MCF 10A (cell line): ENCODE measurements at places on chromosomes 6 and 20. TPM values are rescaled to one million over a fixed set of nuclear protein-coding genes. Genes with fewer than 3 reads are reported as not detected.

The MYLK4 gene
- 0.93 and 1.1 TPM in 2 replicates for total RNA-seq

DNA sequence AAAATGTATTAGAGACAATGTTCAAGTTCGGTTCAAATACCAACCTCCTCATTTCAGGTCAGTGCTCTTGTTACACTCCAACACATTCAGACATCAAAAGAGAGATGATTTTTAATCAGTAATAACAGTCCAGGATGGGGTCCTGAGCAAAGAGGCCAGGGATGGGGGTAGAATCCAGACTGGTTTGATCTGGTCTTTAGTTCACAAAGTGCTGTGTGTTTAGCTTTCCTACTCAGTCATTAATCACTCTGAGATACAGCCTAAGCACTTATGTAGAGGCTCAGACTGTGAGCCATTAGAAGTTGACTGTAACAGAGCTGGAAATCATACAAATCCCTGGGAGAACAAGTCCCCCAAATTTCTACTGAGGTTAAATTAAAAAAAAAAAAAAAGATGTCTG is 241.6 kb downstream of the PTPRK start:
- H3K4me1 ChIP-seq = peaks cover 12% of the 10 kb centered on the region
- no peak for DNase-seq
- H3K4me3 ChIP-seq = no peak overlapping the region
- no peaks in the 10 kb centered on the region for H3K36me3 ChIP-seq
- H3K27me3 ChIP-seq = no peaks in the 10 kb centered on the region
- no peak overlapping the region for H3K27ac ChIP-seq

DNA sequence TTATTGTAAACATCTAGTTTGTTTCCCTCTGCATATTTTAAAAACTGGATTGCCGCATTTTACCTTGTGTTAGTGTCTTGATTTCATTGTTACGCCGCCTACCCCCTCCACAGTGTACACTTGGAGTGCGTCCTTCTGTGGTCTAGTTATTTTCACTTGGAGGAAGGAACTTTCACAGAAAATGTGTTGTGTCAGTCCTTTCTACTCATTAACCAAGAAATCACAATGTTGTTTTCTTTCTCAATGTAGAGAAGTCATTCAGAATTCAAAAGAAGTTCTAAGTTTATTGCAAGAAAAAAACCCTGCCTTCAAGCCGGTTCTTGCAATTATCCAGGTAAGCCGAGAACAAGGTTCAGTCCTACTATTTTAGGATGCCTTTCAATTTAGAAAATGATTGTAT is 10.3 kb downstream of the MTHFD1L start:
- no peaks in the 10 kb centered on the region for H3K27me3 ChIP-seq
- peak overlapping the region; percentile 54 for H3K27ac ChIP-seq
- peaks cover 15% of the 10 kb centered on the region for H3K4me1 ChIP-seq
- H3K36me3 ChIP-seq = peaks cover 58% of the 10 kb centered on the region
- no peak overlapping the region for H3K4me3 ChIP-seq

The ARMH2 gene
- total RNA-seq = not detected in 2 replicates

DNA sequence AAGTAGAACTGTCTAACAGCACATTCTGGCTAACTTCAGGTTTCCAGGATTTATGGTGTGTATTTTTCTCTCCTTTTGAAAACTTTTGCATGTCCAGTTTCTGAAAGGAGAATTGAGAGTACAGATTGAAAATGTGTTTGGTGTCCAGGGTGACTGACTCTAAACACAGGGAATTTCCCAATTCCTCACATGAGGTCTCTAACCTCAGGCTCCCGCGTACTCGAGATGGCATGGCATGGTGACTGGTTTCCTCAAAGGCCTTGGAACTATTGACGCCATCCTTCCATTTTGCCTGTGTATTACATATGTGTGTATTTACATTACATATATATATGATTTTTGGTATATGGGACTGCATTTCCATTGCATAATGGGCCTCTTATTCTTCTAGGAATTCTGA is 52.5 kb downstream of the PRND start:
- DNase-seq = no peak
- no peak overlapping the region for H3K27ac ChIP-seq
- no peaks in the 10 kb centered on the region for H3K4me1 ChIP-seq
- H3K27me3 ChIP-seq = no peaks in the 10 kb centered on the region
- H3K36me3 ChIP-seq = no peaks in the 10 kb centered on the region

The VGLL2 gene
- not detected in 2 replicates for total RNA-seq

GRCh38 chr20:54633374-54634355 is 158.3 kb downstream of the DOK5 start:
- H3K4me3 ChIP-seq = no peak overlapping the region
- H3K36me3 ChIP-seq = peaks cover 7% of the 10 kb centered on the region
- H3K4me1 ChIP-seq = no peaks in the 10 kb centered on the region
- no peak for DNase-seq
- H3K27ac ChIP-seq = no peak overlapping the region

The FBXO5 gene
- total RNA-seq = 9.5 and 16.4 TPM in 2 replicates

DNA sequence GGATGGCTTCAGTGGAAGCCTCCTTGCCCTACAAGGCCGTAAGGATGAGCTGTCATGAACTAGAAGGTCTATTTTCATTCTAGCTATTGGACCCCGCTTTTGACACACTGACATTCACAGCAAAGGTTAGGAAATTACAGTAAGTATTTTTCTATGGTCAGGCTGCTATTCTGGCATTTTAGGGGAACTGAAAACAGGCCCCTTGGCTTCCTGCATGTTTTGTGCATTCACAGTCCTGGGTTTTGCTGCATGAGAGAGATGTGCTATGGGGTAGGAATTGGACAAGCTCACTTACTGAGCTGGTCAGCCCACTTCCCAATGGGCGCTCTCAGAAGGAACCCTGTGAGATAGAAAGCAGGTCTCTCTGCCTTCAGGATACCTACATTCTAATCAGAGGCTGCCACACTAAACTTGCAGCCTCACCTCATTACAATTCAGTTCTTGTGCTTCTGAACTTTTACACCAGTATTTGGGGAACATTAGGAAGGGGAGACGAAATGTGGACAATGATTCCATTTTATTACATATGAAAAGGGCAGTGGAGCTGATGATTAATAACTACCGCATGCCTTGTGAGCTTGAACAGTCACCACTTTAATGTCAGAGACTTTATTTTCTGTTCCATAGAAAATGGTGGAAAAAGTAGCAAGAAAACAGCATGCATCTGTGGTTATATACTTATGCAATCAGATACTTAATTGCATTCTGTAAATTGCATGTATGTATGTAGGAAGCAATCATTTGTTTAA is 86.6 kb upstream of the TAB2 start:
- no peak overlapping the region for H3K4me3 ChIP-seq
- DNase-seq = no peak
- no peak overlapping the region for H3K27ac ChIP-seq
- peaks cover 5% of the 10 kb centered on the region for H3K36me3 ChIP-seq
- peaks cover 32% of the 10 kb centered on the region for H3K4me1 ChIP-seq

The EFCAB8 gene
- total RNA-seq = not detected in 2 replicates

DNA sequence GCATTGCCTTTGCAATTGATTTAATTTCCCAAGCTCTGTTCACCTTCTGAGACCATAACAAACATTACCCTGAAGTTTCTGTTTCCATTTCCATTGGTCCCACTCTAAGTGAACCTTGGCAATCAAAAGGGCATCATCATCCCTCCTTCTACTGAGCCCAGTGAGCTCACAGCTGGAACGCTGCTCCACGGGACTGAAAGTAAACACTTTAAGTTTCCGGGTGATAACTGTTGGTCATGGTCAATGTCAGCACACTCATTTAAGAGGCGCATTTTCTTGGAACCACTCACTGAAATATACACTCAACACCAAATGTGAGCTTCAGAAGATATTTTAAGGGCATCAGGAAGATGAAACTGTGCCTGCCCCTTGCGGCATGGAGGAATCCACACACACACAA is 37.1 kb upstream of the RPS6KA2 start:
- no peaks in the 10 kb centered on the region for H3K4me1 ChIP-seq
- H3K36me3 ChIP-seq = no peaks in the 10 kb centered on the region
- peaks cover 86% of the 10 kb centered on the region for H3K27me3 ChIP-seq

GRCh38 chr6:67888546-67888885 is 746.6 kb upstream of the ADGRB3 start:
- H3K36me3 ChIP-seq = no peaks in the 10 kb centered on the region
- no peaks in the 10 kb centered on the region for H3K27me3 ChIP-seq

- no peaks in the 10 kb centered on the region for H3K27me3 ChIP-seq
- H3K4me3 ChIP-seq = no peak overlapping the region
- peaks cover 6% of the 10 kb centered on the region for H3K4me1 ChIP-seq
- no peak for DNase-seq
- no peak overlapping the region for H3K27ac ChIP-seq
These were observed 20.6 kb downstream of the RBCK1 start for GRCh38 chr20:428658-429200.

DNA sequence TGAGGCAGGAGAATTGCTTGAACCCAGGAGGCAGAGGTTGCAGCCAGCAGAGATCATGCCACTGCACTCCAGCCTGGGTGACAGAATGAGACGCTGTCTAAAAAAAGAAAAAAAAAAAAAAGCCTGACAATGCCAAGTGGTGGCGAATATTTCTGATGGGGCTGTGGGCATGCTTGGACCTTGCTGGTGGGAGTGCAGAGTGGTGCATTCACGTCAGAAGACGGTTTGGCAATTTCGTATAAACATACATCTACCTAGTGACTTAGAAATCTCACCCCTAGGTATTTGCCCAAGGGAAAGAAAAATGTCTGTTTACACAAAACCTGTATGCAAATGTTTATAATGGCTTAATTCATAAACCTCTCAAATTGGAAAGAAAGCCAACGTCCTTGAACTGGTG is 33.6 kb downstream of the CTCFL start:
- no peak overlapping the region for H3K4me3 ChIP-seq
- H3K4me1 ChIP-seq = no peaks in the 10 kb centered on the region
- H3K27ac ChIP-seq = no peak overlapping the region

DNA sequence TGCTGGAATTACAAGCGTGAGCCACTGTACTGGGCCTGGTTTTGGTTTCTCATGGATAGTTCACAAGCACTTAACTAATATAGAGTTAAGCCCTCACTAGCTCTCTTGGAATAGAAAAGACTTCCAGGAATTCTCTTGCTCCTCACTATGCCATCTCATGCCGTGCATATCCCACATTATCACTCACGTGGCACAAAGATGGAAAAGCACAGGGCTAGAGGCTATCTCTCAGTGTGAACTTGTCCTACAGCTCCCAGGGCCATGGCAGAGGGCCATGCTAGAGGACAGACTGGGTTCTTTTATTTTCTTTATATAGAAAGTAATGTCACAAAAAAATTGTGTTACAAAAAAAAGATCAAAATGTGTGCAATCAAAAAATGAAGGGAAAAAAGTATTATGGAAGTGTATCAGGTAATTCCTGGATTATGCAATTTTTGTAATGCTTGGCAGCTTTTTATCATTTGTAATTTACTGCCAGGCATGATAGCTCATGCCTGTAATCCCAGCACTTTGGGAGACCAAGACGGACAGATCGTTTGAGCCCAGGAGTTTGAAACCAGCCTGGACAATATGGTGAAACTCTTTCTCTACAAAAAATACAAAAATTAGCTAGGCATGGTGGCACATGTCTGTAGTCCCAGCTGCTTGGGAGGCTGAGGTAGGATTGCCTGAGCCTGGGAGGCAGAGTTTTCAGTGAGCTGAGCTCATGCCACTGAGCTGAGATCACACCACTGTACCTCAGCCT is 6.4 kb upstream of the SLC2A12 start:
- H3K27ac ChIP-seq = no peak overlapping the region
- H3K27me3 ChIP-seq = no peaks in the 10 kb centered on the region
- peaks cover 16% of the 10 kb centered on the region for H3K4me1 ChIP-seq
- H3K36me3 ChIP-seq = no peaks in the 10 kb centered on the region
- peak; percentile 62 for DNase-seq

GRCh38 chr6:27187231-27188060 is 60.1 kb upstream of the PRSS16 start:
- peak overlapping the region; percentile 82 for H3K4me3 ChIP-seq
- H3K36me3 ChIP-seq = no peaks in the 10 kb centered on the region
- H3K4me1 ChIP-seq = no peaks in the 10 kb centered on the region
- no peaks in the 10 kb centered on the region for H3K27me3 ChIP-seq
- peak overlapping the region; percentile 53 for H3K27ac ChIP-seq

- no peak for DNase-seq
- H3K27ac ChIP-seq = no peak overlapping the region
- no peak overlapping the region for H3K4me3 ChIP-seq
- H3K27me3 ChIP-seq = no peaks in the 10 kb centered on the region
- peaks cover 12% of the 10 kb centered on the region for H3K36me3 ChIP-seq
- H3K4me1 ChIP-seq = peaks cover 14% of the 10 kb centered on the region
These were observed 104.1 kb downstream of the PRIM2 start for GRCh38 chr6:57421503-57421902.

The CRIP3 gene
- not detected in 2 replicates for total RNA-seq

DNA sequence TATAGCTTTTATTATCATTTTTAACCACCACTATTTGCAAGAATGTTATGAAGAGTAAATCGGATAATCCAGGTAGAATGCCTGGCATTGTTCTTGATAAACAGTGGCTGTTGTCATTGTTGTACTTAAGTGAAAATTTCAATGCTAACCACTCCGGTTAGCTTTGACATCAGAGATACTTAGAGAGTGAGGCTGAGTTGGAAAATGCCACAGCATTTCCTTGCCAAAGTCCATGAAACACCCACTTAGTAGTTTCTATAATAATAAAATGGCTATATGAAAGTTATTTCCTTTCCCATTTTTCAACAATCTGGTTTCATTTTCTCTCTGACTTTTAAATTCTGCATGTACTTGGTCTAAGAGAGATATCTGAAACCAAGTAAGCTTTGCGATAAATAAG is 132.0 kb downstream of the CDK19 start:
- no peak overlapping the region for H3K4me3 ChIP-seq
- H3K36me3 ChIP-seq = no peaks in the 10 kb centered on the region
- no peak overlapping the region for H3K27ac ChIP-seq
- no peak for DNase-seq

The TCEA2 gene
- total RNA-seq = 30.8 and 39.7 TPM in 2 replicates

DNA sequence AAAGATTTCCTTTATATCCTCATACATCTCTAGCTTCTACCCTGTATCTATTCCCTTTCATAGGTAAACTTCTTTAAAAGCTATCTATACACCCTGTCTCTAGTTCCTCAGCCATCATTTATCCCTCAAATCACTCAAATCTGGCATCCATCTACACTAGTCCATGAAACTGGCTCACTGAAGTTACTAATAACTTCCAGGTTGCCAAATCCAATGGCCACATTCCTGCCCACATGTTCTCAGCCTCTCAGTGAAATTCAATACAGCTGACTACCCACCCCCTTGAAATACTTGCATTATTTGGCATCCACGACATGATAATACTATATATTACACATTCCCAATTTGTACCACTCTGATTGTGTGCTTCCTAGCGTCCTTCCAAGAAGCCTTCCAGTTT is 8.7 kb downstream of the REPS1 start:
- H3K27me3 ChIP-seq = no peaks in the 10 kb centered on the region
- H3K27ac ChIP-seq = peak overlapping the region; percentile 6
- H3K36me3 ChIP-seq = no peaks in the 10 kb centered on the region
- H3K4me3 ChIP-seq = no peak overlapping the region

- H3K4me3 ChIP-seq = no peak overlapping the region
- no peak for DNase-seq
- no peak overlapping the region for H3K27ac ChIP-seq
- no peaks in the 10 kb centered on the region for H3K27me3 ChIP-seq
- H3K36me3 ChIP-seq = no peaks in the 10 kb centered on the region
These were observed 167.7 kb upstream of the BMP5 start for GRCh38 chr6:56043076-56043475.
